ENCODE measurements at places on chromosomes 4 and X. TPM values are rescaled to one million over a fixed set of nuclear protein-coding genes. Genes with fewer than 3 reads are reported as not detected.

- DNase-seq: no peak
These were observed 37.6 kb upstream of the SHISA3 start for GRCh38 chr4:42359711-42360110.

Gene EDA2R
- 30.3 TPM for total RNA-seq

DNA sequence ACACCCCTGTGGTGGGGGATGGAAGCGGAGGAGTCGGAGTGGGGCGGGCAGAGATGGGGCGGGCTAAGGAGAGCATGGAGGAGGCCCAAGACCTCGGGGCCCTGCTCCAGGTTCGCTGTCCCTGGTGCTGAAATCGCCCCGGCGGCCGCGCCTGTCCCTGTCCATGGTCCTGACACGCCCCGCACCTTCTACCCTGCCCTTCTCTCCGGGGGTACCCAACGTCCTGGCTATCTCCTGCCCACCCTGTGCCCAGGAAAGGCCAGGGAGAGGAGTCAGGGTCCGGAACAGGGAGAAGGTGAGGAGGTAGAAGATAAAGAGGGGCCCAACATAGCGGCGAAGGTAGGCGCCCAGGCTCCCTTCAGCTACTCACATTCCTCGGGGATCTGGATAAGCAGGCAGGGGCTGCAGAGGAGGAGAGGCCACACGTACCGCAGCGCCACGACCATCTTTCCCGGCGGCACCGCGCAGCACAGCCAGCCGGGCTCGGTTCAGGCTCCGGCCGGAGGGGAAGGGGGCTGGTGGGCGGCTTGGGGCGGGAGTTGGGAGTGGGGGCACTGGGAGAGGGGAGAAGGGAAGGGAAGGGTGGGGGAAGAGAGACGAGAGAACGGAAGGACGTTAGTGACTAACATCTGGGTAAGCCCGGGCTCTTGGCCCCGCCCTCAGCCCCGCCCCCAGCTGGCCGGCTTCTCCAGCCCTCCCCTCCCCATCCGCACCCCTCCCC lies 10.4 kb downstream of the L1CAM start:
- DNase-seq: peak; percentile 42

- peak; percentile 45 for DNase-seq
These were observed 13.5 kb upstream of the CXCL6 start for GRCh38 chr4:73822812-73823504.

All from MCF 10A (cell line).